RKO (cell line): ENCODE measurements at places on chromosomes 7 and 10.
A peak's percentile ranks its signal among the peaks of the same experiment; 100 is the strongest.

DNA sequence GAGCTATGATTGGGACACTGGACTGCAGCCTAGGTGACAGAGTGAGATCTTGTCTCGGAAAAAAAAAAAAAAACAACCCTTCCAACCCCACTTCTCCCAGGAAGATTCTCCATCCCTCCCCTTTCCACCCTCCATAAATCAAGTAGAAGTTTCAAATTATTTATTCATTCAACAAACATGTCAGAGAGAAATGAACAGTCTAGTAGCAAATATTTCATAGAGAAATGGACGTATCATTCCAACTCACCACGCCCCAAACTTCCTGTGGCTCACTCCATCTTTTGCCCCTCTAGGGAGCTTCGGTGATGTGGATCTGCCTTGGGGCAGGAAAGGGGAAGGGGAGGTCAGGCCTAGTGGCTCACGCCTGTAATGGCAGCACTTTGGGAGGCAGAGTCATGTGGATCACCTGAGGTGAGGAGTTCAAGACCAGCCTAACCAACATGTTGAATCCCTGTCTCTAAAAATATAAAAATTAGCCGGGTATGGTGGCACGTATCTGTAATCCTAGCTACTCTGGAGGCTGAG is 638 bp upstream of the TRAPPC14 start:
- DNase-seq: peak; percentile 48

DNA sequence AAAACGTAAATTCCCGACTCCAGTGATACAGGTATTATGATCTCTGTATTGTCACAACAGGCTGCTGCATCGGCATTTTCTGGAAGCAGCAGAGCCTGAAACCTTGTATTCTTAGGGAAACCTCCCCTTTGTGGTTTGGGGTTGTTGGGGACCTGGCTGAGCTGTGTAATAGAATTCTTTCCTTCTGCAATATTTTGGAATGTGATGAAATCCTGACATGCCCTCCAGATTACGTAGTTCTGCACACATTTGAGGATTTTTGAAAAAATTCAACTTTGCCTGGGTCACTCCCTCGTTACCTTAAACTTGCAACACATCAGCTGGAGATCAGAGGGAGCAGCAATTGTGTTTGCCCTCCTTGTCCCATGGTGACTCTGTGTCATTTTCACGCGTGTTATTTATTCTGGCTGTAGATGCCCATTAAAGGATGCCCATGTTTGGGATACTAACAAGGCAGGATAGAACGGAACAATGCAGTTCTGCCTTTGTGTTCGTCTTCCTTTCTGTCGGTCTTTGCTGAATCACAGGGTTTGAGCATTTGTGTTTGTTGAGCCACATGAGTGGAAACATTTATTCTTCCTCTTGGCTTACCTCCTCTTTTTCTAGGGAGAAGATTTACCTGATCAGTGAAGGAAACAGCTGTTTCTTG is 181.7 kb downstream of the TCF7L2 start:
- DNase-seq: no peak

DNA sequence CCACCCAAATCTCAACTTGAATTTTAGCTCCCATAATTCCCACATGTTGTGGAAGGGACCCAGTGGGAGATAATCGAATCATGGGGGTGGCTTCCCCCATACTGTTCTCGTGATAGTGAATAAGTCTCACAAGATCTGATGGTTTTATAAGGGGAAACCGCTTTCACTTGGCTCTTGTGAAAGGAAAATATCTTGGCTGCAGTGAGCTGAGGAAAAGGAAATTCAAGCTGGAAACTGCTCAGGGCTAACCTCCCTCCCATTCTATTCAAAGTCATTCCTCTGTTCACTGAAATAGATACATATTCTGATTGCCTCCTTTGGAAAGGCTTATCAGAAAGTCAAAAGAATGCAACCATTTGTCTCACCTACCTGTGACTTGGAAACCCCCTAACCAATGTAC is 15.8 kb downstream of the CYCS start:
- DNase-seq: no peak

GRCh38 chr10:44934416-44935200 is 23.5 kb downstream of the TMEM72 start:
- no peak for DNase-seq

DNA sequence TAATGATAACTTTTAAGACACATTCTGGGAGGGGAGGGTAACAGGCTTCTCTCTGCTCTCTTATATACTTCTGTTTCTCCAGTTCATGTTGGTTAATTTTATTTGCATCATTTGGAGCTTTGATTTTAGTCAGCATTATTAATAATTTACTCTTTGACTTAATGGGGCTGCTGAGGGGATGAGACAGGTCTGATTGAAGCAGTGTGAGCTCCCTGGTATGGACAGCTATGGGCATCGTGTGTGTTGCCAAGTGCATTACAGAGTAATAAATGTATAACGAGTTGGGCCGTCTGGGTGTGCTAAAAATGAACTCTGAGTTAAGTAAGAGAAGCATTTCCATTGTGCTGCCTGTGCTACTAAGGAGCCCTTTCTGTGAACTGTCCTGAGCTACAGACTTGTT is 31.7 kb upstream of the IKZF1 start:
- DNase-seq: no peak

DNA sequence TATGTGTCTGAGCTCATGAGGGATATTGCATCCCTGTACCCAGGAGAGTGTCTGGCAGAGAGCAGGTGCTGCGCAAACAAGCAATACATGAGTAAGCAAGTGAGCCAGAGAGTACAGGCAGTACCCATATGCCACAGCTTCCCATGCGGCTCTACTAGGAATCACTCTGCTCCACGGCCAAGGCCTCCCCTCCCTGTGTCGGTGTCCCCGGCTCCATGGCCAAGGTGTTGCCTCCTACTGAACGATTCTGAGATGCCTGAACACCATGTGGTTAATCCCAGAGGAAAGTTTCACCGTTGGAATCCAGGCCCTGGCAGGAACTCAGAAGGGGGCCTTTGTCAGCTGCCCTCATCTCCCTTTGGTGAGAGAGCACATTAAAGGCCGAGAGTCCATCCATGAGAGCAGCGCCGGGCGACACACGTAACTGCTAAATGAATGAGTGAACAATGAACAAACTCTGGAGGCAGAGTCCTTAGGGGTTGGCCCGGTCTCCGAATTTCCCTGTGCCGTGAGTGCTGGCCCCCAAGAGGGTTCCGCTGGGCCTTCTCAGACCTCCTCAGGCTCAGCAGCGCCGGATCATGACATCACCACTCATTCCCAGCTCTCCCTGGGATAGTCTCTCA is 136.0 kb upstream of the FAM20C start:
- DNase-seq: no peak

GRCh38 chr7:102303669-102304422 is 17.2 kb downstream of the SH2B2 start:
- DNase-seq: no peak

DNA sequence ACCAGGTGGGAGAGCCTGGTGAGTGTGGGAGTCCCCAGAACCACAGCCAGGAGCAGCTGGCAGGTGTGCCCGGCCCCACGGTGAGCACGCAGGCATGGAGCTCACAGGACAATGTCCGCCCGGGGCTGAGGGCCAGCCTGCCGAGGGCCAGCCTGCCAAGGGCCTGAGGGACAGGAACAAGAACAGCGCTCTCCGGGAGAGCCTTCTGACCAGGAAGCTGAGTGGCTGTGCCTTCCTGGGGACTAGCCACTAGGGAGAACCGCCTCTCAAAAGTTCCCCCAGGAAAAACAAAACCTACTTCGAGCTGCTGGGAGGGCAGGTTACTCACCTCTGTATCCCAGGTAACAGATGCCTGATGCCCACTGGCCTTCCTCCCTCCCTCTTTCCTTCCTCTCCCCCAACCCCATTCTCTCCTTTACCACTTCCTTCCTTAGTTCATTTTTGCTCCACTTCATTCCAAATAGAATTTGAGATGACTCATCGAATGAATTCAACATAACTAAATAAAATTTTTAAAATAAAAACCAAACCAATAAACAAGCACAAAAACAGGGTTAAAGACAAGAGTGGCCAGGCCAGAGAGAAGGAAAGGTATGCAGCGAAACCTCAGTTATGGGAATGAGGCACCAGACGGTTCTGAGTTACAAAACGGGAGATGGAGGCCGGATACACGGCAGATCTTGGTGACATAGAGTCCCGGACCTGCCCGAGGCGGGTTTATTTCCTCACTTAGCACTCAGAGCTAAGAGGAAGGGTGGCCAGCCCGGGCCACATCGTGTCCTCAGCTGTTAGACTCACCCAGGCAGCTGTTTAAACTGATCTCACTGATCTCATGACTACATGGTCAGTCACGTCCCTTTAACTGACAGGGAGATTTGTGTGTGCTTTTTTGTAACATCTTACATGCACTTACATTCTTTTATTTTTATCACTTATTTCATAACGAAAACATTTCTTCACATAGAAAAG is 128.5 kb downstream of the TNS3 start:
- peak; percentile 48 for DNase-seq

- DNase-seq: no peak
These were observed 198.3 kb downstream of the BAMBI start for GRCh38 chr10:28875549-28876081.

- DNase-seq: peak; percentile 80
These were observed 143.0 kb upstream of the HDAC9 start for GRCh38 chr7:18352339-18353255.

- no peak for DNase-seq
These were observed 828.2 kb downstream of the TNS3 start for GRCh38 chr7:46753662-46754061.

DNA sequence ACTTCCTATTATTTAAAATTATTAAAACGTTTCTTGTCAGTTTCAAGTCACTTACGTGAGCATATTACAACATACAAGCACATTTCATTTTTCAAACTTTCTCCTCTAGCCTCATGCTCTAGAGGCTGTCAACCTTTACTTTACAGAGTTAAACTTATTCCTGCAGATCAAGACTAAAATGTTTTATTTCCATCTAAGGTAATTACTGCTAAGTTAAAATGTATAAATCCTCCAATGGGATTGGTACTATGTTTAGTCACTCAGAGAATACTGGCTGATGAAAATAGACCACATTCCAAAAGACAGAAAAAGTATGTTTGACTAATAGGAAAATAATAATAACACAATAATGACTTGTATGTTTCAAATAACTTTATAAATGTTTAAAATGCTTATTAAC is 8.4 kb upstream of the TRDMT1 start:
- peak; percentile 68 for DNase-seq

DNA sequence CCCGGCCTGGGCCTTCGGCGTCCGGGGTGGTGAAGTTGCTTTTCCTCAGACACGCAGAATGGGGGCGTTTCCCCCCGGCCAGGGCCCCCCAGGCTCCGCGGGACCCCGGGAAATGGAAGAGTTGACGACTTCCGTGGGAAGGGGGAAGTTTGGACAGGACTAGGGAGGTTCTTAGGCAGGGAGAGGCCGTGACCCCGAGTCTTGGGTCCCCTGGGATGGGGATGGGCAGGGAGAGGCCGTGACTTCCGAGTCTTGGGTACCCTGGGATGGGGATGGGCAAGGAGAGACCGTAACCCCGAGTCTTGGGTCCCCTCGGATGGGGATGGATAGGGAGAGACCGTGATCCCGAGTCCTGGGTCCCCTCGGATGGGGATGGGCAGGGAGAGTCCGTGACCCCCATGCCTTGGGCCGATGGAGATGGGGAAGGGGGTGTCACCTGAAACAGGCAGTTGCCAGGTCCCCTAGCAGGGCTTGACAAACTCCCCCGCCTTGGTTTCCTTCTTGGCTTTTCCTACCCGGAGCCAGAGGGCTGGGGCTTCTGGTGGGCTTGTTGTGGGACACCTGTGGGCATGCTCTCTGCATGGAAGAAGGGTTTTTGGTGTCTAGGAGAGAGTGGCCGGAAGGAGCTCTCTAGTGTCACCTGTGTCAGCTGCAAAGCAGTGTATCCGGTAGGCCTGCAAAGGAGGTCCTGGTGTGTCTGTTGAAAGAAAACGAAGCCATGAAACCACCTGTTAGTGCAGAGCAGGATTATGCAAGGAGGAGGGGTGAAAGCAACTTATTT is 1.1 kb downstream of the TRRAP start:
- peak; percentile 75 for DNase-seq

- no peak for DNase-seq
These were observed at the start of gene MKX for GRCh38 chr10:27745732-27746396. Gene MKX (minus strand): TSS chr10:27745819. CDS start chr10:27743415, 2,404 bp downstream.

DNA sequence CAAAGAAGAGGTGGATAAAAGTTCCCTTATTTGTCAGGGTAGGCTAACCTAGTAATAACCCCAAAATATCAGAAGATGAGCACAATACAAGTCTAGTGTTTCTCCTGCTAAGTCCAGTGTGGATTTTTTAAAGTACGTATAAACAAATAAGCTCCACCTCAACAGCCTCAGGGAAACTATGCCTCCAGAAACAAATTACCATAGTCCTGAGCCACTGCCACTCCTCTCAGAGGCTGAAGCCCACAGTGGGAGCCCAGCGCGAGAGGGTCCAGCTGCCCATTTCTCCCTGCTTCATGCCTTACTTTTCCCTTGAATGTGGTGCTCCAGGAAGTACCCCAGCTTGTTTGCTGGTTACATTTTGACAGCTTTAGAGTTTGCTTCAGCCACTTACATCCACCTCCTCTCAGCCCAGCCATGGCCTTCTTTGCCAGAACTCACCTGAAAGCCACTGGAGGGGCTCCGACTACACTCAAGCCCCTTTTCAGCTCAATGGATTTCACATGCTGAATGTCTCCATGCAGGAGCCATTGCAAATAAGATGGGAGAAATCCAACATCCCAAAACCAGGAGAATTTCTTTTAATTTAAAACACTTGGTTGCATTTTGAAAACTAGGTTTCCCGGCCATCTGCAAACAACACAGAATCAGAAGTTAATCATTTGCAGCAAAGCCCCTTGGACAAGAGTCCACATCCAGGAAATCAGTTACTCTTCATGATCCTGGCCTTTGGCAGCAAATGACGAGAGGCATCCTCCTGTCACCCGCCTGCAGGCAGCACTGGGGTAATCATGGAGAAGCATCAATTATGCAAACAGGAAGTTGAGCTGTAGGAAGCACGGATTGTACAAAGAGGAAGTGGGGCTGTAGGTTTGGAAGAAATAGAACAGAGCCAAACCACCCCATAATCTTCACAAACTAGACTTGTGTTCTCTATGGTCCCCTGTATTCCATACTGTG is 138.1 kb downstream of the HERPUD2 start:
- no peak for DNase-seq

- no peak for DNase-seq
These were observed 73.7 kb downstream of the FOXL3 start for GRCh38 chr7:363626-364025.

GRCh38 chr7:69269806-69270205 is 328.5 kb upstream of the AUTS2 start:
- no peak for DNase-seq
